ENCODE measurements at places on chromosomes 1 and 21.
A peak's percentile ranks its signal among the peaks of the same experiment; 100 is the strongest.

GRCh38 chr1:206461602-206462455 lies 8.4 kb upstream of the IKBKE start:
- DNase-seq = peak; percentile 51

GRCh38 chr21:42455754-42456440 lies 40.1 kb downstream of the RSPH1 start:
- no peak for DNase-seq

- no peak for DNase-seq
Measured at GRCh38 chr1:9675393-9675792, 23.9 kb downstream of the PIK3CD start.

DNA sequence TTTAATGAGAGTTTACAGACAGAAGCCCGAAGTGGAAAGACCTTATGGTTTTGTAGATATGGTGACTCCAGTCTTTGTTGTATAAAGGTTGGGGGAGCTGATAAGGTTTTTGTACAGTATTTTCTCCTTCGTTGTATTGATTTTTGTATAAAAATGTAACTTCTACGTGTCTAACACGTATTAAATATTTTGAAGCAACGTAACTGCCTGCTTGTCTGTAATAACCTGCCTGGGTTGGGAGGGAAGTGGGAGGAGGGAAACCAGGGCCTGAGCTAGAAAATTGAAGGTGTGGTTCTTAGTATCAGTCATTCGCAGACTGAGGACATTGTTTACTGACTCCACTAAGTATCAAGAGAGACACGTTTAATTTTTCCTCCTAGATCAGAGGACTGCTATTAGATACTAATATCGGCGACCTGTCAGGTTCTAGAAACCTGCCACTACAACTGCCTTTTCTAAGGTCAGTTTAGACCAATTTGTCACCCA lies 2.2 kb downstream of the IER5 start:
- DNase-seq = no peak

GRCh38 chr1:117591252-117591651 lies 14.6 kb upstream of the TENT5C start:
- DNase-seq = no peak
